ENCODE measurements at places on chromosomes 11 and 22. TPM values are rescaled to one million over a fixed set of nuclear protein-coding genes. Genes with fewer than 3 reads are reported as not detected.

GRCh38 chr11:33542921-33543320, 157.7 kb downstream of the C11orf91 start:
- H3K36me3 ChIP-seq: no peaks in the 10 kb centered on the region
- no peaks in the 10 kb centered on the region for H3K27me3 ChIP-seq
- no peaks in the 10 kb centered on the region for H3K4me1 ChIP-seq
- no peak overlapping the region for H3K27ac ChIP-seq

DNA sequence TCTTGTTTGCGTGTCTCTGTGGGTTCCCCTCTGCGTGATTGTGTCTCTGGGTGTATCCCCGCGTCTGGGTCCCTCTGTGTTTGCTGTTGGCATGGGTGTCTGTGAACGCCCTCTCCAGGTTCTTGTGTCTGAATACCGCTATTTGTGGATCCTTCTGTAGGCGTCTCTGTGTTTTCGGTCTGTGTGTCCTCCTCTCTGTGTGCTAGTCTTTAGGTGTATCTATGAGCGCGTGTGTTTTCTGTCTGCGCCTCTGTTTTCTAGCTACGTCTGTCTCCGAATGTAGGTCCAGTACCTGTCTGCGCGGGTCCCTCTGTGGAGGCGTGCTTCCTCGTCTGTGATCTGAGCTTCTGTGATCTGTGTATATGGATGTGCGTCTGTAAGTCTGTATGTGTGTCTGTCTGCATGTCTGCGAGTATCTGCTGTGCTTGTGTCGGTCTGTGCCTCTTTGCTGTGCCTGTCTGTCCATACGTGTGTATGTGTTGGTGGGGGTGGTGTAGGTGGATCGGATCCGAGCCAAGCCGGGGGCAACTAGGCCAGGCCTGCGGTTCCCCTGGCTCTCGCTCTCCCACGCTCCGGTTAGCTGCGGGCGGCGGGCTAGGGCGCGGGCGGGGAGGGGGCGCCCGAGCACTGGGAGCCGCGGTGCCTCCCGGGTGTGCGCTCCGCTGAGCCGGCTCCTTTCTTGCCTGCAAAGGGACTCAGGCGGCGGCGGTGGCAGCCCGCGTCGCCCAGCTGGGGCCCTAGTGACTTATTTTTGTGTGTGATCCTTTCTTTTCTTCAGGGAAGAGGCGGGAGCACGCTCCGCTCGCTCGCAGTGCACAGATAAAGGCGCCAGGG, 105.3 kb upstream of the E2F8 start:
- DNase-seq: no peak
- no peak overlapping the region for H3K27ac ChIP-seq
- H3K27me3 ChIP-seq: peaks cover 8% of the 10 kb centered on the region
- H3K36me3 ChIP-seq: no peaks in the 10 kb centered on the region
- peak overlapping the region; percentile 51 for H3K4me3 ChIP-seq
- peaks cover 21% of the 10 kb centered on the region for H3K4me1 ChIP-seq

DNA sequence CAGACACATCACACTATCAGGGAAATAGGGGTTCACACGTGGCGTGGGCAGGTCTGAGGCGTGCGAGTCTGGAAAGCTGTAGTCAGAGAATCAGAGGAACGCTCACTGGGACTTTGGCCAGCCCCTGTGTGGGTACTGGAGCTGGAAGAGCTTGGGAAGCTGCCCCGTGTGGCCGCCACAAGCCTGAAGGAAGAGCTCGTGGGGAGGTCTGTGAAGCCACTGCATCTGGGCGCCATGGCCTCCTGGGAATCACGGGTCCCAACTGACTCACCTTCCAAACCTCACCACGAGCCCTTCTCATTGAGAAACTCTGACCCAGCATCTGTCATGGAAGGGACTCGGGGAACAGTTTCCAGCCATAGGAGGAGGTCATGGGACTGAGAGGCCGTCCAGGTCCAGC, 5.9 kb upstream of the MRGPRF start:
- H3K4me3 ChIP-seq: no peak overlapping the region
- H3K27ac ChIP-seq: no peak overlapping the region
- no peak for DNase-seq
- no peaks in the 10 kb centered on the region for H3K4me1 ChIP-seq
- H3K27me3 ChIP-seq: no peaks in the 10 kb centered on the region

- no peak overlapping the region for H3K4me3 ChIP-seq
- no peaks in the 10 kb centered on the region for H3K27me3 ChIP-seq
Observed at GRCh38 chr11:35927682-35928081, 16.2 kb upstream of the LDLRAD3 start.

- no peak overlapping the region for H3K4me3 ChIP-seq
- no peaks in the 10 kb centered on the region for H3K27me3 ChIP-seq
- no peak for DNase-seq
Observed at GRCh38 chr11:27085605-27086004, 45.0 kb downstream of the BBOX1 start.

- H3K27me3 ChIP-seq: no peaks in the 10 kb centered on the region
- H3K4me1 ChIP-seq: no peaks in the 10 kb centered on the region
- H3K27ac ChIP-seq: peak overlapping the region; percentile 97
- H3K4me3 ChIP-seq: peak overlapping the region; percentile 100
Observed at GRCh38 chr11:65133724-65134123, 595 bp downstream of the SYVN1 start.

- no peaks in the 10 kb centered on the region for H3K27me3 ChIP-seq
- no peak for DNase-seq
- peak overlapping the region; percentile 53 for H3K27ac ChIP-seq
- no peak overlapping the region for H3K4me3 ChIP-seq
- no peaks in the 10 kb centered on the region for H3K36me3 ChIP-seq
Observed at GRCh38 chr11:132112846-132113245, 742.4 kb downstream of the NTM start.

The SLC22A9 gene
- not detected for total RNA-seq

DNA sequence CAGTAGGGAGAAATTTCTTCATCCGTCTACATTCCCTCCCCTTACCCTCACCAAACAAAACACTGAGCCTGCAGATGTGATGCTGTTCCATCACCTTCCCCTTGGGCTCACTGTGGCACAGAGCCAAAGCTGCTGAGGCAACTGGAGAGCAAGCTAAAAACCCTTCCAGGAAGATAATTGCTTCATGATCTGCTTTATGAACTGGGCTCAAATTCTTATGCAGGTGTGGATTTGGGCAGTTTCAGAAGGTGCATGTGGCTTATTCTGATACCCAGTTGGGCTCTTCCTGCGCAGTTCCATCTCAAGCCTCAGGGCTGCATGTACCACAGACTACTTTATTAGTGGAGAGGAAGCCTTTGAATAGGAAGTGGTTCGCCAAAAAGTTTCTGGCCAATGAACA, 58.3 kb downstream of the AAMDC start:
- no peaks in the 10 kb centered on the region for H3K27me3 ChIP-seq
- no peak overlapping the region for H3K4me3 ChIP-seq
- H3K36me3 ChIP-seq: peaks cover 18% of the 10 kb centered on the region
- peak; percentile 74 for DNase-seq

DNA sequence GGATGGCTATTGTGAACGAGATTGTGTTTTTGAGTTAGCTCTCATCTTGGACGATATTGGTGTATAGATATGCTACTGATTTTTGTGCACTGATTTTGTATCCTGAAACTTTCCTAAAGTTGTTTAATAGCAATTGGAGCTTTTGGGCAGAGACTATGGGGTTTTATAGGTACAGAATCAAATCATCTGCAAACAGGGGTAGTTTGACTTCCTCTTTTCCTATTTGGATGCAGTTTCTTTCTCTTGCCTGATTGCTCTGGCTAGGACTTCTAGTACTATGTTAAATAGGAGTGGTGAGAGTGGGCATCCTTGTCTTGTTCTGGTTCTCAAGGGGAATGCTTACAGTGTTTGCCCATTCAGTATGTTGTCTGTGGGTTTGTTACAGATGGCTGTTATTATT, 8.9 kb upstream of the SCGB1D1 start:
- H3K27ac ChIP-seq: no peak overlapping the region
- no peak overlapping the region for H3K4me3 ChIP-seq
- no peak for DNase-seq
- H3K36me3 ChIP-seq: no peaks in the 10 kb centered on the region
- no peaks in the 10 kb centered on the region for H3K4me1 ChIP-seq
- no peaks in the 10 kb centered on the region for H3K27me3 ChIP-seq

DNA sequence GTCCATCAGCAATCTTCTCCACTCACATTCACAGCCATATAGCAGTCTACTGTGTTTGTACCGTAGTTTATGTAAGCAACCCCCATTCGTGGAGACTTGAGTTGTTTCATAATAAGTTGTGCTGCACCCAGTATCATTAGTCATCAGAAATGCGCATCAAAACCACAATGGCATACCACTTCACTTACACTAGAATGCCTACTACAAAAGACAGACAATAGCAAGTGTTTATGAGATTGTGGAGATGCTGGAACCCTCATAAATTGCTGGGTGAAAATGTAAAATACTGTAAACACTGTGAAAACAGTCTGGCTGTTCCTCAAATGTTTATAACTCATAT, 133.3 kb downstream of the ATXN10 start:
- H3K27me3 ChIP-seq: no peaks in the 10 kb centered on the region
- no peak for DNase-seq
- peaks cover 9% of the 10 kb centered on the region for H3K36me3 ChIP-seq
- no peaks in the 10 kb centered on the region for H3K4me1 ChIP-seq
- H3K27ac ChIP-seq: no peak overlapping the region
- H3K4me3 ChIP-seq: no peak overlapping the region

- DNase-seq: no peak
- no peak overlapping the region for H3K4me3 ChIP-seq
- no peak overlapping the region for H3K27ac ChIP-seq
- H3K4me1 ChIP-seq: no peaks in the 10 kb centered on the region
- no peaks in the 10 kb centered on the region for H3K27me3 ChIP-seq
- no peaks in the 10 kb centered on the region for H3K36me3 ChIP-seq
Observed at GRCh38 chr22:24937114-24937513, 9.4 kb downstream of the LHFPL7 start.

DNA sequence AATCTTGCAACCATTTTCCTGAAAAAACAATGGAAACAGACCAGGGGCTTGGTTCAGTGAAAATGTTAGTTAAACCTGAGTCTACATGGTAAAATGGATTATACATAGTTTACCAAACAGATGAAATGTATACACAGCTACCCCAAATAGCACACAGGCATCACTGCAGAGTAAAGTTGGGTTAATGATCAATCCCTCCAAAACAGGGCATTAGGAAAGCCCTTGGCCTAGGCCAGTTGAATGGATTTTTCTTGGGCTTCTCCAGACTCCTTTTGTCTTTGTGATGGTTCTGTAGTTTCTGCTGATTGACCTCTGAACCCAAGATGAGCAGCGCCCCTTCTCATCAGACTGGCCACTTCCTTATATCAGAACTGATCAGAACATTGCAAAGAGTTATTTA, 173.5 kb downstream of the RRAS2 start:
- H3K4me1 ChIP-seq: no peaks in the 10 kb centered on the region
- no peaks in the 10 kb centered on the region for H3K27me3 ChIP-seq
- no peak overlapping the region for H3K4me3 ChIP-seq
- H3K36me3 ChIP-seq: no peaks in the 10 kb centered on the region
- no peak overlapping the region for H3K27ac ChIP-seq

DNA sequence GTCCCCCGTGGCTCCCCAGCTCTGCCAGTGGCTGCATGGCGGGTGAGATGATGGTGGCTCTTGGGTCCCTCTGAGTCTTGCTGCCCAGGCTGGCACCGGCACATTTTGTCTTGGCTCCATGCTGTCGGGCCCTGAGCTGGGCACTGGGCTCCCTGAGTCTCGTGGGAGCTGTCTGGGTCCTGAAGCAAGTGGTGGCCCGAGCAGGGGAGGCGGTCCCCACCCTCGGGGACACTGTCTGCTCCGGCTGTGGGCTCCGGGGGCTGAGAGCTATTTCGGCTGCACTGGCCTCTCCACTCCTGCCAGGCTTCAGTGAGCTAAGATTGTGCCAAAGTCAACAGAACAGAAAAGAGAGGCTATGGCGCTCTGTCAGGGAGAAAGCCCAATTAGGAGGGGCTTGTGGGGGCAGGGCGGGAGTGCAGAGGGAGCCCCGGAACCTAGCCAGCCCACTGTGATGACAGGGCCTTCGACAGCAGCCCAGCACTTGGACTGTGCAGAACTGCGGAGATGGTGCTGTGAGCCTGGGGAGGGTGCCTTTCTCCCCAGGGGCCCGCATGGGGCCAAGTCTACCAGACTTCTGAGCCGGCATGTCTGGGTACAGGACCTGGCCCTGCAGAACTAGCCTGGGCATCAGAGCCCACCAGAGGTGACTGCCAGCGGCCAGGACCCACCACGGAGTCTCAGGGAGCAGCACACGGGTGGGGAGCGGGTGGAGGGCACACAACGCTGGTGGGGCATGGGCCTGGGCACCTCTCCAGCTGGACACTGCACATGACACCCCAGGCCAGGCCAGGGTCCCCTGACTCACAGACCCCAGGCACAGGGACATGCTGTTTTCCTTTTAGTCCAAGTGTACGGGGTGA, 38.0 kb downstream of the RTN4R start:
- no peaks in the 10 kb centered on the region for H3K27me3 ChIP-seq
- no peak overlapping the region for H3K4me3 ChIP-seq
- no peaks in the 10 kb centered on the region for H3K4me1 ChIP-seq
- no peak for DNase-seq
- no peak overlapping the region for H3K27ac ChIP-seq
- no peaks in the 10 kb centered on the region for H3K36me3 ChIP-seq

DNA sequence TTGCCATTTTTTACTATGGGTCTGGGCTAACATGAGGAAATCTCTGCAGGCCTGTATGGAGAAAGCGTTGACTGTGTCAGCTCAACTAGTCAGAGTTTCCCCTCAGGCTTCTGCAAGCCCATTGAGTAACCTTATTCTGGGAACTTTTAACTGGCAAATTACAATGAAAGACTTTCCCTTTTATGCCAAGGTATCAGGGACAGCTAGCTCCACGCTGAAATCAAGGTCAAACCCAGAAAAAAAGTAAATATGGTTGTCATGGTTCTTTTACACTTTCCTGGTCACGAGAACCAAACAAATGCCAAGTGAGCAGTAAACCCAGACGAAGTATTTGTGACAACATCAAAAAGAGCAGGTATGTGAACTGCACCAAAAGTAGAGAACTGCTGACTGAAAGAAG, 13.8 kb downstream of the OSBP start:
- no peak overlapping the region for H3K27ac ChIP-seq
- peaks cover 90% of the 10 kb centered on the region for H3K36me3 ChIP-seq
- H3K4me1 ChIP-seq: no peaks in the 10 kb centered on the region
- H3K4me3 ChIP-seq: no peak overlapping the region
- no peak for DNase-seq
- no peaks in the 10 kb centered on the region for H3K27me3 ChIP-seq

GRCh38 chr11:45455536-45455935, 169.4 kb upstream of the SYT13 start:
- no peak overlapping the region for H3K4me3 ChIP-seq
- H3K27me3 ChIP-seq: no peaks in the 10 kb centered on the region
- H3K4me1 ChIP-seq: no peaks in the 10 kb centered on the region

The MAPK11 gene
- 3.7 TPM for total RNA-seq

The CLNS1A gene
- 55.2 TPM for total RNA-seq

Measured in right atrium auricular region (tissue), 2 donors.